ENCODE measurements at places on chromosomes 13 and 19.

DNA sequence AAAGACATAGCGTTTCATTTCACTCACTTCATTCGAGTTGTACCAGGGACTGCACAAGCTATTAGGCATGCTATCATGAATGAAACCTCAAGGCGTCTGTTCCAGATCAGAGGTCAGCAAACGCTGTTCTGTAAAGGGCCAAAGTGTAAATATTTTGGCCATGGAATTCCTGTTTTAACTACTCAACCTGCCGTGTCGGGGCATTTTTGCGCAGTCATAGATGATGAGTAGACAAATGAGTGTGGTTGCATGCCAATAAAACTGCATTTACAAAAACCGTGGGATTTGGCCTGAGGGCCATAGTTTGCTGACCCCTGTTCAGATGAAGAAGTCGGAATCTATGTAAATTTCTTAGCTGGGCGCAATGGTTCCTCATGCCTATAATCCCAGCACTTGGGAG is 6.5 kb downstream of the INSR start:
- DNase-seq = no peak

DNA sequence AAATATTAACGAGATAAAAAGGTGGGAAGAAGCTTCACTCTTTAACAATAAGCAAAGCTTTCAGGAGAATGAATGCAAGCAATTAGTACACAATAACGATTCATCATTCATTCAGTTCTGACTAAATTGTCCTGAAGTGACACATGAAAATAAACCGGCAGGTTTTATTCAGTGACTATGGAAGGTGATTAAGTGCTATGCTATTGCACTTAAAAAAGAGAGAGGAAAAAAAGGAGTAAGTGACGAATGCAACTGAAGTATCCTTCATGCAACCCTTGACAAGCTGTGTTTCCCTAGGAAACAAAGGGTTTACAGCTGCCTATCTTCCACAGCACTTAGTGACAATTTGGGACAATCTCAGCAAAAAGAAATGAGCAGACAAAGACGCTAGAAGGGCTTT is 1.4 kb downstream of the LIG4 start:
- DNase-seq = no peak

GRCh38 chr13:32426990-32427851 is 709 bp downstream of the N4BP2L1 start:
- peak; percentile 27 for DNase-seq

DNA sequence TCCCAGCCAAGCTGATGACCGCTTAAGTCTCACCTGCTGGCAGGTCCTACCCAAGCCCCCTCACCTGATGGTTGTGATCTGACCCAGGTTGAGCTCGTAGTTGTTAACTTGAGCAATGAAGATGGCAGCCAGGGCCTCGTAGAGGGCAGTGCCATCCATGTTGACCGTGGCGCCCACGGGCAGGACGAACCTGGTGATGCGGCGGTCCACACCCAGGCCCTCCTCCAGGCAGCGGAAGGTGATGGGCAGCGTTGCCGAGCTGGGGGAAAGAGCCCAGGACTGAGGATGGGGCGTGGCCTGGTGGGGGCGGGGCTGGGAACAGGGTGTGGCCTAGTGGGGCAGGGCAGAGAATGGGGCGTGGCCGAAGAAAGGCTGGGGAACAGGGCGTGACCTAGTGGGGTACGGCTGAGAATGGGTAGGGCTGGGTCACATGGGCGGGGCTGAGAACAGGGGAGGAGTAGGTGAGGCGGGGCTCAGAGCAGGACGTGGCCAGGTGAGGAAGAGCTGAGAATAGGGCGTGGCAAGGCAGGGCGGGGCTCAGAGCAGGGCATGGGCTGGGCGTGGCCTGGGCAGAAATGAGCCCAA is 12.9 kb downstream of the OR7C2 start:
- DNase-seq = no peak

DNA sequence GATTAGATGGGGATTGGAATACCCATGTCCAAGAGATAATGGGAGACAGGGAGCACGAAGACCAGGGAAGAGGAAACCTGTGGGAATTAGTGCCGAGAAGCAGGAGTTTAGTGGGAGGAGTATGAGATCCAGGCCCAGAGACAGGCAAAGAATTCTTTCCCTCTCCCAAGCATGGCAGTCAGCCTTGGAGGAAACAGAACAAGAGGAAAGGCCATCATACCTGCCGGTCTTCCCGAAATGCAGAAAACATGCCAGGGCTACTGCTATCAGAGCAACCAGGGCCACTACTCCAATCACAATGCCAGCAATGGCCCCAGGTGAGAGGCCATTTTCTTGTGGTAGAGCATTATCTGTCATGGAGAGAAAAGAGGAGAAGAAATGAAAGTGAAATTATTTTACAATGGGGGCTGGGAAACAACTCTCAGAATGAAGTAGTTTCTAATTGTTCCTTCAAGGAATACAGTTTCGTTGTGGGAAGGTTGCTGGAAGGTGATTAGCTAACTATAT is 16.1 kb downstream of the CEACAM1 start:
- DNase-seq = no peak

DNA sequence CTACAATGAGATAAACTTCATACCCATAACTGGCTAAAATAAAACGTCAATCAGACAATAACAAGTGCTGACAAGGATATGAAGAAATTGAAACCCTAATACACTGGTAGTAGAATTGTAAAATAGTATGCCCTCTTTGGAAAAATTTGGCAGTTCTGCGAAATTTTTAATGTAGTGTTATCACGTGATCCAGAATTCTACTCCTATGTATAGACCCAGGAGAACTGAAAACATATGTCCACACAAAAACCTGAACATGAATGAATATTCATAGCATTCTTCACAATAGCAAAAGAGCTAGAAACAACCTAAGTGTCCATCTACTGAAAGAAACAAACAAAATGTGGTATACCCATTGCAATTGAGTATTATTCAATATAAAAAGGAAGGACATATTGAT is 14.2 kb upstream of the MYO16 start:
- DNase-seq = no peak

DNA sequence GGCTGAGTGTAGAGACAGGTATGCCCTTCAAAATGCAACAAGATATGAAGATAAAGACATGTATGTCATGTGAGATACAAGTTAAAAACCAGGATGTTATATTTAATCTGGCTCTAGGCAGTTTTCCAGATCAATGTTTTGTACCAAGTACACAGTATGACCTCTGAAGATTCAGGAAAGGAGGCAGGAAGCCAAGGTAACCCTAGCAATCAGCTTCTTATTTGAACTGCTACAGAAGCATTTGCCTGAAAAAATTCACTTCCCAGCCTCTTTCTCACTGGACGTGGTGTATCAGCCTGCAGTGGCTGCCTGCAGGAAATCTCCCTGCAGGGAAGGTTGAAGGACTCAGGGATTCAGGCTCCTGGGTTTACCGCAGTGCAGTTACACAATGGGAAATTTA is 24.1 kb downstream of the OLFM4 start:
- DNase-seq = no peak

DNA sequence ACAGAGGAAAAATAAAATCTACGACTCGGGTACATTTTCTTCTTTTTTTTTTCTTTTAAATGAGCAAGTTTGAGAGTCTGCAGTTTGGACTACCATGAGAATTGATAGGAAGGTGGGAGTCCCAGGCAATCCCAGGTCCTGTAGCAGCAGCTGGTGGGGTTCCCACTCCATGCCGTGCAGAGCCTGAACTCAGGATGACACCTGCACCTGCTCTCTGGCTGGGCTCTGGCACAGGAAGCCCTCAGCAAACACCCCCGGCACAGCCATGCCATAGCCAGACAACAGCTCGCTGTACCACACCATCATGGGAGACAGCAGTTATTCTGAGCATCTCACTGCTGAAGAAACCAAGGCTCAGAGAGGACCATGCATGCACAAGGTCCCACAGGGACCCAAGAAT is 6.2 kb upstream of the GP6 start:
- DNase-seq = no peak

- no peak for DNase-seq
These were observed 28.2 kb downstream of the KCNC3 start for GRCh38 chr19:50300814-50301606.

GRCh38 chr13:21549633-21550032 is 54.3 kb downstream of the MICU2 start:
- DNase-seq = no peak
